Lower lobe of right lung (tissue), 2 donors: ENCODE measurements at places on chromosomes 1 and 21. TPM values are rescaled to one million over a fixed set of nuclear protein-coding genes. Genes with fewer than 3 reads are reported as not detected.

Gene MNDA
- total RNA-seq, result 84.3 TPM

- H3K36me3 ChIP-seq, result no peaks in the 10 kb centered on the region
- DNase-seq, result no peak
- no peaks in the 10 kb centered on the region for H3K27me3 ChIP-seq
- no peak overlapping the region for H3K4me3 ChIP-seq
Observed at GRCh38 chr1:6907201-6907600, 121.9 kb downstream of the CAMTA1 start.

DNA sequence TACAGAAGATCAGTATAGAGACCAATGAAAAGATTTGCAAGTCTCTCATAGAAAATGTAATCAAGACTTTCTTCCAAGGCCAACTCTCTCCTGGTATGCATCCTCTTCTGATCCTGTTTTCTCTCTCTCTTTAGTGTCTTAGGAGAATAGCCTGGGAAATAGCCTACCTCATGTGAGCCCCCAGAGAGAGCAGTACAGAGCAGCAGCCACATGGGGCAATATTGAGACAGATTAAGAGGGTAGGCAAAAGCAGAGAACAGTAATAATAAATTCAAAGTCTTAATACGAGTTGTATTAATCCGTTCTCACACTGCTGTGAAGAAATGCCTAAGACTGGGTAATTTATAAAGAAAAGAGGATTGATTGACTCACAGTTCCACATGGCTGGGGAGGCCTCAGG lies 61.4 kb downstream of the RNASEL start:
- no peaks in the 10 kb centered on the region for H3K36me3 ChIP-seq
- H3K27me3 ChIP-seq, result no peaks in the 10 kb centered on the region
- no peak for DNase-seq

DNA sequence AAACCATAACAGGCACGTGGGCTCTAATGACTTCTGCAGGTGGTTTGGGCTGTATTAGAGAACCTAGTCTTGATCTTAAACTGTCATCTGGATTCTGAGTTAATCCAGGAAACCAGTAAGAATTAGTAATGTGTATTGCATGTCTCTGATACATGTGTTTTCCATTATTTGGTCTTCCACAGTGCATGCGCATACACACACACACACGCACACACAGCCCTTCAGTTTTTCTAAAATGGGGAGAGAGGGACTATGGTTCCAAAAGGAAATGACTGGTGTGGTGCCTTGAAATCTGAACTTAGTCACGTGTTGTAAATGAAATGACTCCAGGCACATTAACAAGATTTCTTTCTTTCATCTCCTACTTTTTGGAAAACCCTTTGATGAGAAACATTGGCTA lies 67.6 kb downstream of the OLFML2B start:
- peaks cover 13% of the 10 kb centered on the region for H3K36me3 ChIP-seq
- no peaks in the 10 kb centered on the region for H3K27me3 ChIP-seq
- DNase-seq, result no peak
- no peak overlapping the region for H3K4me3 ChIP-seq

Gene TTC22
- 8.4 TPM for total RNA-seq

Gene SIM2
- total RNA-seq, result not detected

GRCh38 chr1:32539584-32540571 lies 651 bp downstream of the ZBTB8A start:
- no peaks in the 10 kb centered on the region for H3K27me3 ChIP-seq
- peak; percentile 53 for DNase-seq
- H3K27ac ChIP-seq, result peak overlapping the region; percentile 78
- H3K36me3 ChIP-seq, result no peaks in the 10 kb centered on the region
- H3K4me3 ChIP-seq, result peak overlapping the region; percentile 67

DNA sequence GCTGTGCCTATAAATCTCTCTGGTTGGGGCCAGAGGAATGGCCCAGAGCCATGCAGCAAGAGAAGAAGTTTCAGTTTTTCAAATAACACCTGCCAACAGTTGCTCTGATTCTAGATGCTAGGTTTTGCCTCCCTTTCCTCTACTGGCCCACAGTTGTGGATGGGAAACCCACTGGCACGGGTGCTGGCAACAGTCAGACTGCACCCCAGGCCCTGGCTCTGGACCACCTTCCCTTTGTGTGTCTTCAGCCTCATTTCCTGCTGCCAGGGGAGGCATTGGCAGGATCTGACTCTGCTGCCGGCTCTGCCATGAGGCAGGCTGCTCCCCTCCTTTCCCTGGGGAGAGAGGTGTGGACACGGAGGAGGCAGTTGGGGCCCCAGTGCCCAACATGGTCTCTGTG lies 142.0 kb downstream of the IGSF21 start:
- no peaks in the 10 kb centered on the region for H3K4me1 ChIP-seq
- H3K4me3 ChIP-seq, result no peak overlapping the region
- no peak overlapping the region for H3K27ac ChIP-seq
- no peak for DNase-seq
- peaks cover 5% of the 10 kb centered on the region for H3K27me3 ChIP-seq
- H3K36me3 ChIP-seq, result no peaks in the 10 kb centered on the region
